ENCODE measurements at places on chromosomes 16 and 17. TPM values are rescaled to one million over a fixed set of nuclear protein-coding genes. Genes with fewer than 3 reads are reported as not detected.

The PRSS8 gene
- 0.31 TPM for total RNA-seq

The PTX4 gene
- total RNA-seq: not detected

The PPY gene
- not detected for total RNA-seq

The MFSD6L gene
- not detected for total RNA-seq

The TSPOAP1 gene
- total RNA-seq: 7.2 TPM

The NPIPB9 gene
- total RNA-seq: 3.2 TPM

The SIRT7 gene
- 25.7 TPM for total RNA-seq

The CLEC18B gene
- not detected for total RNA-seq

The HNF1B gene
- not detected for total RNA-seq

The TMEM238L gene
- total RNA-seq: not detected

The GSG1L gene
- not detected for total RNA-seq

The MT1M gene
- total RNA-seq: 297 TPM

The CDR2L gene
- total RNA-seq: 23.2 TPM

The KRTAP4-3 gene
- total RNA-seq: not detected

The TBC1D28 gene
- not detected for total RNA-seq

The LDHD gene
- 52.5 TPM for total RNA-seq

The PIPOX gene
- total RNA-seq: 0.84 TPM

The ABCA8 gene
- total RNA-seq: 164 TPM
